ENCODE measurements at places on chromosomes 3 and 15.

DNA sequence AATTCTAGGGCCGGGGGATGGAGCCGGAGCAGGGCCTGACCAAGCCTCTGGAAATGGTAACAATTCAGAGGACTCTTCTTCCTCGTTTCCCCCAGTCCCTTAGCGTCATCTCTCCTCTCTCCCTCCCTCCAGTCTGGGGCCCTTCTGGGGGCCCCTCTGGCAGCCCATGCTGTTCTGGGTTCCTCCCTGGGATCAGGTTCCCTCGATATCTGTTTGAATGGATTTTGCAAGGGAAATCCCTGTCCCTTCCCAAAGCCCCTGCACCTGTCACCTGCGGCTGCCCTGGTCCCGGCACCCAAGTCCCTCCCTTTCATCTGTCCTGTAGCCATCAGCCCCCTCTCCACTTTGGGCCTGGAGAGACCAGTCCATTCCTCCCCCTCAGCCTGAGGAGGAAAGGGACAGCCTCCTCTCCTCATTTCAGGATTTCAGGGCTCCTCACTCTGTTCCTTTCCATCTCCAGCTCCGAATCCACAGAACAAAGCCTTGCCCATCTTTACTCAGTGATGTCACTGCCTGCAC is 1.7 kb upstream of the PLCB2 start:
- no peak for DNase-seq

DNA sequence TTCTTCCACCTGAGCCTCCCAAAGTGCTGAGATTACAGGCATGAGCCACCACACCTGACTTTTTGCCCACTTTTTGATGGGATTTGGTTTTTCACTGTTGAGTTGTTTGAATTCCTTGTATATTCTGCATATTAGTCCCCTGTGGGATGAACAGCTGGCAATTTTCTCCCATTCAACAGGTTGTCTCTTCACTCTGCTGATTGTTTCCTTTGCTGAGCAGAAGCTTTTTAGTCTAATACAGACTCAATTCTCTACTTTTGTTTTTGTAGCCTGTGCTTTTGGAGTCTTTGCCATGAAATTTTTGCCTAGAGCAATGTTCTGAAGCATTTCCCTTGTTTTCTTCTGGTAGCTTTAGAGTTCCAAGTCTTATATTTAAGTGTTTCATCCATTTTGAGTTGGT is 62.7 kb upstream of the MFGE8 start:
- DNase-seq, result no peak

DNA sequence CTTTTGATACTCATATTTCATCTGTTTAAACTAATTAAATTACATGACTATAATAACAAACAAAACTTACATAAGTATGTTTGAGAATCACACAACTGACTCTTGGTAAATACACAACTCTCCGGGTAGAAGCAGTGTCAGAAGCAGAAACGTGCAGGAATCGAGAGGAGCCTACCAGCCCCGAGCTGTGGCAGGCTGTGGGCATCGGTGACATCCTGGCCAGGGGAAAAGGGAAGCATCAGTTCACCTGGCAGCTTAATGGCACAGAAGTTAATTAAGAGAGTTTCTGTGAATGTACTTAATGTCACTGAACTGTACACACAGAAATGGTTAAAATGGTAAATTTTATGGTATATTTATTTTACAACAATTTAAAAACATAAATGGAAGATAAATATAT is 90.2 kb downstream of the CRTC3 start:
- no peak for DNase-seq

DNA sequence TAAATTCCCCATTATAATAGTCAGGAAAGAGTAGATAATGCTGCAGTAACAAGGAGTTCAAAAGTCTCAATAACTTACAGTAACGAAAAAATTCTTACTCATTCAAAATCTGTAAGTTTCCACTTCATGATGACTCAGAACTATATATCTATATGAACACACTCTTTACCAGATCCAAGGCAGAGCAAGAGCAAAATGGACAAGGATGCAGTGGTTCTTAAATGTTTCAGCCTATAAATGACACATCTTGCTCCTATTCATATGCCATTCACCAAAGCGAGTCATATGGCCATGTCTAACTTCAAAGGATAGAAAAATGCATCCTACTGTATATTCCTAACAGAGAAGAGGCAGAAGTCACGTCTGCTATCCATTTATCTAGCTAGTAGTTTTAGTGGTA is 787.7 kb downstream of the NAALADL2 start:
- no peak for DNase-seq

DNA sequence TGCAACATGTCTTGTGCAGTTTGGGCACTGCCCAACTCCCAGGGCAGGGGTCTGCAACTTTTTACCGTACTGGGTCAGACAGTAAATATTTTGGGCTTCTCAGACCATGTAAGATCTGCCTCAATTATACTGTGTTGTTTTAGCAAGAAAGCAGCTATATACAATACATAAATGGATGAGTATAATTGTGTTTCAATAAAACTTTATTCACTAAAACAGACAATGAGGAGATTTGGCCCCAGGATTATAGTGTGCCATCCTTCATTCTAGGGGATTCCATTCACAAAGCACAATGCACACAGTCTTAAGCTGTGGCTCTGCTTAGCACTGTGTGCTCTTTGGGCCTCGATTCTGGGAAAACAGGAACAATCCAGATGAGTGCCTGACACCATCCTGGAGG is 354.4 kb upstream of the PROK2 start:
- DNase-seq, result no peak

GRCh38 chr15:63969652-63970421 is 76.4 kb downstream of the DAPK2 start:
- DNase-seq, result no peak

- no peak for DNase-seq
These were observed 6.4 kb upstream of the MANF start for GRCh38 chr3:51378726-51379125.

DNA sequence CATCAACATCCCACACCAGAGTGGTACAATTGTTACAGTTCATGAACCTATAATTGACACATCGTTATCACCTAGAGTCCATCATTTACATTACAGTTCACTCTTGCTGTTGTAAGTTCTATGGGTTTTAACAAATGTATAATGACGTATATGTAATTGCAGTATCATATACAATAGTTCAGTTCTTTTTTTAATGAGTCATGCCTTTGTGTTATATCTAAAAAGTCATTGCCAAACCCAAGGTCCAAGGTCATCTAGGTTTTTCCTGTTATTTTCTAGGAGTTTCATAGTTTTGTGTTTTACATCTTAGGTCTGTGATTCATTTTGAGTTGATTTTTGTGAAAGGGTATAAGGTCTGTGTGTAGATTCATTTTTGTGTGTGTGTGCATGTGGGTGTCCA is 160.9 kb upstream of the GALNT15 start:
- no peak for DNase-seq

- DNase-seq, result no peak
These were observed 145.0 kb upstream of the TRIM42 start for GRCh38 chr3:140532793-140533330.

DNA sequence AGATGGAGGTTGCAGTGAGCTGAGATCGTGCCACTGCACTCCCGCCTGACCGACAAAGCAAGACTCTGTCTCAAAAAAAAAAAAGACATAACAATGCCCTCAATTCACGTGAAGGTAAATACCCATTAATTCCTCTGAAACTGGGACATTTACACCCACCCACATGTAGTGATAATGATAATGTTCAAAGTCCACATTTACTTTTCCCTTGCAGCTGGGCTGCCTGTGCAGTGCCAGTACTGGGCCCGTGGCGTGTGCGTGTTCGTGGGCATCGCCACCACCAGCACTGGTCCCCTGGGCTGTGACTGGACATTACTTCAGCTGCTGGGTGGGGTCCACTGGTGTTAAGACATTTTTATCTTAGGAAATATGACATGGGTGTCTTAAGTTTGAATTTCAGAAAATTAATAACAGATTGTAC is 123.6 kb downstream of the SLC25A26 start:
- no peak for DNase-seq

DNA sequence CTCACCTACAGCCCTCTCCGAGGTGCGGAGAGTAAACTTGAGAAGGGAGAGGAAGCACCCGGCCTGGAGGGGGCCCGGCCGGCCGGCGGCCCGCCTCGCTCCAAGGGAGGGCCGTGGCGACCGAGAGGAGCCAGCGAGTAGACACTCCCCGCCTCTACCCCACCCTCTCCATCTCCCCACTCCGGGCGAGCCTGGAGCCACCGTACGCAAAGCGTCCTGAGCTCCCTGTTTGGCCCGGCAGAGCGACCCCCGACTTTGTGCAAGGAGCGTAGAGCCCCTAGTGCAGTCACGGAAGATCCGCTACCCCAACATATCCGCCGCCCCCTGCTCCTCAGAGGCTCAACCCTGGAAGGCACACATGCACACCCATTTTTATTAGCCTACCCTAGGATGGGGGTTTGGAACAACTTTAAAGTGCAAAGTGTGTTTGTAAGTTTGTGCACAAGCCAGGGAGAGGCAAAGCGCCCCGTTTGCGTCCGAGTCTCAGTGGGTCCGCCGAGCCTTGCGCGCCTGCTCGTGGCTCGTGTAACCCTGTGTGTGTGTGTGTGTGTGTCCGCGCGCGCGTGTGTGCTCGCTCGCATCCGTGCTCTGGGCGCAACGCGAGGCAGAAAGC is 508 bp upstream of the SMAD6 start:
- DNase-seq, result no peak

DNA sequence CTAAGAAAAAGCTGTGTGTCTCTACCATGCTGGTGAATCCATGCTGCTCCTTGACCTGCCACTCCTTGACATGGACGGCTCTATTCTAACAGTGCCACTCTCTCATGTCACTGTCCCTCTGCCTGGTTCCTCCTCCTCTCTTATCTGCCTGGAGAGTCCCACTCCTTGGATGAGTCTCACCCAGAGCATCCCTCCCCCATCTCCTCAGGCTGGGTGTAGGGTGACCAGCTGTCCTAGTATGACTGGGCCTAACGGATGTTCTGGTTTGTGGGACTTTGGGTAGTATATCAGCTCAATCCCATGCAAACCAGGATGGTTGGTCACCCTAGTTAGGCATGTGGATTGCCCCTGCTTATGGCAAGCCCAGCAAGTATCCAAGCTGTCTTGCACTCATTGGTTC is 54.3 kb downstream of the LIPC start:
- DNase-seq, result no peak

DNA sequence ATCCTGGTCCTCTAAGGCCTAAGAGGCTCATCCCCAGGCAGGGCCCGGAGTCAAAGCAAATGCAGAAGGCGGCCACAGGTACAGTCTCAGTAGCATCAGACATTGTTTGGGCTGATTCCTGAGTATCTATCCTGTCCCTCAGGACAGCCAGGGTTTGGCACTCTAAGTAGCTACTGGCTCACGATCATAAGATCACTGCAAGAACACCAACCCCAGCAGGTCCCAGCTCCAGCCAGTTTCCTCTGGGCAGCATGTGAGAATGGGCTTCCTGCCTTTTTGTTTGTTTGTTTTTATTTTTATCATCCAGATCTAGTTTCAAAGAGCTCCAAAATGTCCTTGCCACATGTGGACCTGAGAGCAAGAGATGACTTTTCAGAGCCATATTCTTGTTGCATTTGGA is 32.7 kb downstream of the LRRFIP2 start:
- no peak for DNase-seq

- no peak for DNase-seq
These were observed 219.9 kb downstream of the OPA1 start for GRCh38 chr3:193812791-193813500.

- DNase-seq, result no peak
These were observed 142.7 kb downstream of the ALDH1A2 start for GRCh38 chr15:57922776-57923175.

GRCh38 chr15:36925653-36926426 is 174.5 kb downstream of the MEIS2 start:
- no peak for DNase-seq

GRCh38 chr15:41423979-41424659 is 7.2 kb downstream of the RTF1 start:
- DNase-seq, result no peak

- DNase-seq, result no peak
These were observed 11.0 kb upstream of the MUSTN1 start for GRCh38 chr3:52845691-52846431.

- no peak for DNase-seq
These were observed 3.3 kb downstream of the SRGAP3 start for GRCh38 chr3:9246189-9246588.

DNA sequence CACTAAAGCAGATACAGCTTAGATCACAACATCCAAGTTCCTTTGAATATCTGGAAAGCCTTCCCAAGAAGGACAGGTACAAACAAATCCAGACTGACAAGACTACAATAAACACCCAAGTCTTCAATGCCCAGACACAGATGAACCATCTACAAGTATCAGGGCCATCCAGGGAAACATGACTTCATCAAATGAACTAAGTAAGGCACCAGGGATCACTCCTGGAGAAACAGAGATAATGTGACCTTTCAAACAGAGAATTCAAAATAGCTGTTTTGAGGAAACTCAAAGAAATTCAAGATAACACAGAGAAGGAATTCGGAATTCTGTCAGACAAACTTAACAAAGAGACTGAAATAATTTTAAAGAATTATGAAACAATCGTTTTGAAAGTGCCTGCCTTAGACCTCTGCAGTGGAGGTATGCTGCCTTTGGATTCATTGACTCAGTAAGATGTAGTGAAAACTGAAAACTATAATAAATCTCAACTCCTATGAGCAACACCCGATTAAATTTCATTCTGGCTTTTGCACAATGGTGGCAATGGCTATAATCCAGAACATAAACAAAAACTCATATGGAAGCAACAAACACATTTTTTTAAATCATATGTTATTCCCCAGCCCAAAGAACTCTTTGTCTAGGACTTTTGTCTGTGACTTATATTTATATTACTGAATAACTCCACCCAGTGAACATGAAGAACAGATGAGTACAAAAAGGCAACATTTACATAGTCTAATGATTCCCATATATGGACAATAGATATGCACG is 12.6 kb upstream of the COL8A1 start:
- no peak for DNase-seq

DNA sequence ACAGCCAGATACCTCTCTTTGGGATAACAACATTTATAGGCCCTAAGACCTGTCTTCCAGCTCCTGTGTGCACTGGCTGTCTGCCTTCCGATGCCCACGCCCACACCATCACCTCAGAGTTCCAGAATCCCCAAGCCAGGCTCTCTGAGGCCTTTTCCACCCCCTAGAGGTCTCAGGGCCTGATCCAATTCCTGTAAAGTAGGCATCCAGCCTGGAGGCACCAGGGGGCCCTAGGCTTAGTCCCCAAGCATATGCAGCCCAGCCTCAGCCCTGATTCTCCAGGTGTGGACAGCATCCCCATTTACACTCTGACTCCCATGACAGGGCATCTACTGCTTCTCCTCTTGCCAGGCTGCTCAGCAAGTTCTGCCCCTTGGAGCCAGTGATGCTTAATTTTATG is 72.7 kb upstream of the CORO2B start:
- DNase-seq, result no peak
